CD4-positive, alpha-beta T cell treated with Interleukin-6 at 100 ng/mL for 8 hours (primary cell): ENCODE measurements at places on chromosomes 7 and 10.

DNA sequence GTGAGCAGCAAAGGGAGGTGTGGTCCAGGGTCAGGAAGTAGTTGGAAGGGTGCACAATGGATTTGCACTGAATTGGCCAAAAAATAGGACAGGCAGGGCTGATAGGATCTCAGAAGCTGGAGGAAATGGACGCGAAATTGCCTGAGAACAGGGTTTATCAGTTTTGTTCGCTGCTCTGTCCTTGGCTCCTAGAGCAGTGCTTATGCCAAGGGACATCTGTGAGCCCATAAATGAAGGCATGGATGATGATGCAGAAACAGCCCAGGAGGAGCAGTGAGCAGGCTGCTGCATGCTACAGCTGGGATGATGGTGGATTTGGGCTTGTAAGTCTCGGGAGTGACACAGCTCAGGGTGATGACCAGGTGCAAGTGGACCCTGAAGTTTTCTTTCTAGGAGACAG lies 204.7 kb downstream of the PRPF18 start:
- no peak for DNase-seq

DNA sequence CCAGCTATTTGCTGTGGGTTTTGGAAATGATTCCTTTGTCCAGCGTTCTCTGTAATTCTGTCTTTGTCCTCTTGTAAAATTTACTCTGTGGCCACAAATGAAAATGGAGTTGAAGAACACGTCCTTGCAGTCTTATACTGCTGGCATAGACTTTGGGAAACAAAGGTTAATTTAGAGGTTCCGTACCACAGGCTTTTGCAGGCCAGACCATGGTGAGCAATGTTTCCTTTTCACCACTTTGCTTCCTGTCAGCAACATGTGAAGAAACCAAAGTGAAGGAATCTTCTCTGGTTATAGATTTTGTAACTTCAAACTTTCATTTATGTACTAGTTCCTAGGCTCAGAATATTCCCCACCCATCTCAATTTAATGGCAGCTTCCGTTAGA lies 488.5 kb downstream of the MDFIC start:
- no peak for DNase-seq

DNA sequence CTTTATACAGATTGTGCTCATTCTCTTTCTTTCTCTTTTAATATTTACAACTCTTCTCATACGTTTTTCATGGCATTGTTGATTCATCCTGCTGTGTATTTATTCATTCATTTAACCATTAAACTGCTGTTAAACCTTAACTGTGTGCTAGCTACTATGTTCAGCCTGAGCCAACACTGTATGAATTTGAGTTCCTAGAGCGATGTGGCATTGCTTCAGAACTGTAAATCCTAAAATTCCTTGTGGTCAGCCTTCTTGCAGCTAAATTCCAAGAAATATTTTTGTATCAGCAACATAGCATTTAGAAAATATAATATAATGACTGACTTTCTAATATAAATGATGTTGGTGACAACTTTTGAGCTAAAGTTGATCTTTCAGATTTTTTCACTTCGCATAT lies 184.7 kb upstream of the FZD1 start:
- DNase-seq, result no peak

- no peak for DNase-seq
Measured at GRCh38 chr7:2603044-2603965, 28.5 kb upstream of the TTYH3 start.

DNA sequence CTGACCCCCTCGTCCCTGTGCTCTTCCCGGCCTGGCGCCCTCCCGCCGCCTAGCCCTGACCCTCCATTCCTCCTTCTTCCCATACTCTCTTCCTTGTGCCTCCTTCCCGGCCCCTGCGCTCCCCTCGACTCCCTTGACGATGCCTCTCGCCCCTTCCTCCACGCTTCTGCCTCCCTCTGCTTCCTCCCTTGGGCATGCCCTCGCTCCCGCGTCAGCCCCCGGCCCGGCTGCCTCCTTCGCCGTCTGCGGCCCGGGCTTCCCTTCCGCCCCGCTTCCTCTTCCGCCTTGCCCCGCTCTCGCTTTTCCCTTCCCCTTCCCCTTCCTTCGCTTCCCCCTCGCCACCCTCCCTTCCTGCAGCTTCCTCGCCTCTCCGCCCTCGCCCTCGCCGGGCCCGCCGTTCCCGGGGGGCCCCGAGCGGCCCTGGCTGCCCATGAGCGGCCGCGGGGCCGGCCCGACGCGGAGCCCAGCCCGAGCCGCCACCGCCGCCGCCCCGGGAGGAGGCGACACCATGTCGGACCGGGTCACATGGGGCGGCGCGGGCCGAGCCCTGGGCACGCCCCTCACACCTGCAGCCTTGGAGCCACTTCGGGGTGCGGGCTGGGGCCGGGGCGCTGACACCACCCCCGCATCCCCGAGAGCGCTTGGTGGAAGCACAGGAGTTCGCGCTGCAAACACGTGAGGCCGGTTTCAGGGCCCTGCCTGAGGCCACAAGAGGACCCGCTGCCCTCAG lies at the start of gene FBXW4:
FBXW4 (minus strand) TSS at position 497 of the 730 bp plus-strand sequence; CDS start at position 432, 65 bp downstream.
- peak; percentile 65 for DNase-seq

DNA sequence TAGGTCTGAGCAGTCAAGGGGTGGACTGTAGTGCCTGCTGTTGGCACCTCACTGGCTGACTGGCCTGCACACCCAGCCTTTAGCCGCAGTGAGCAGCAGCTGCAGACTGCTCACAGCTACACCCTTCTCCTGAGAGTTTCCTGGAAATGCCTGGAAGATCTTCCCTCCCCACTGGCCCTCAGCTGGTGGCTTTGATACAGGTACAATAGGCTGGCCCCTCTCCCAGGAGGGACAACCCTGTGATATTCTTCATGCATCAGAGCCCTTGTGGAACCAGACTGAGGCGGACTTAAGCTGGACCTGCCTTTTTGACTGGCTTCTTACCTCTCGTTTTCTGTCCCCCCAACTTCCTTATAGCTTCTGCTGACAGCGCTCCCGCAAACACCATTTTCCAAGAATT lies 6.4 kb downstream of the GCK start:
- no peak for DNase-seq

DNA sequence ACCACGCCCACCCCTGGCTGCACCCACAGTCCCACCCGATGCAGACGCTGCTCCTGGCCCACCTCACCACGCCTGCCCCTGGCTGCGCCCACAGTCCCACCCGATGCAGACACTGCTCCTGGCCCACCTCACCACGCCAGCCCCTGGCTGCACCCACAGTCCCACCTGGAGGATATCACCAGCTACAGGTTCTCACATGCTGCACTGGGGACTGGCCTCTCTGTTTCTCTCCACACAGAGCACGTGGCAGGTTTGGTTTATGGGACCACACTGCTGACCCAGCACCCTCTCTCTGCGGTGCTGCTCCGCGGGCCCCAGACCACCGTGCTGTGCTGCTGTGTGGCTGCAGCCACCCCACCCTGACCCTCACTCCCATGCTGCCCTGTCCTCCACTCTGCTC lies 120.9 kb downstream of the VIPR2 start:
- DNase-seq, result no peak

DNA sequence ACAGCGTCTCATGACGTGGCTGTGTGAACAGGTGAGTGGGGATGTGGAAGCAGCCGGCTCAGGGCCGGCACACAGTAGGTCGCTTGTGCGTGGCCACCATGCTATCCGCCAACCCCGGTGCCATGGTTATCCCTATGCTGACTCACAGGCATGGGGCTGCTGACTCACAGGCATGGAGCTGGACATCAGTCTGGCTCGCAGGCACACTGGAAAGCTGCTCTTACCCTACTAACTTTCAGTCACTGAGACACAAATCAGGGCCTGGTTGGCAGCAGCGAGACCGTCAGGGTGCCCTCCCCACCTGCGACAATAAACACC lies 341.9 kb downstream of the PTPRN2 start:
- no peak for DNase-seq

GRCh38 chr7:148914208-148914777 lies 30.2 kb upstream of the EZH2 start:
- DNase-seq, result no peak

DNA sequence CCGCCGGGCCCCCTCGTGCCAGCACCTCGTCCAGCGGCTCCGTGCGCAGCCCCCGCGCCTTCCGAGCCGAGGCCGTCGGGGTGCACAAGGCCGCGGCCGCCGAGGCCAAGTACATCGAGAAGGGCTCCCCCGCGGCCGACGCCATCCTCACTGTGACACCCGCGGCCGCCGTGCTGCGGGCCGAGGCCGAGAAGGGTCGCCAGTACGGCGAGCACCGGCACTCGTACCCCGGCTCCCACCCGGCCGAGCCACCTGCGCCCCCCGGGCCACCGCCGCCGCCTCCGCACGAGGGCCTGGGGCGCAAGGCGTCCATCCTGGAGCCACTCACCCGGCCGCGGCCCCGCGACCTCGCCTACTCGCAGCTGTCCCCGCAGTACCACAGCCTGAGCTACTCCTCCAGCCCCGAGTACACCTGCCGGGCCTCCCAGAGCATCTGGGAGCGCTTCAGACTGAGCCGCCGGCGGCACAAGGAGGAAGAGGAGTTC lies 76.5 kb downstream of the ELFN1 start:
- DNase-seq, result no peak

GRCh38 chr7:84384417-84384816 lies 189.8 kb upstream of the SEMA3A start:
- no peak for DNase-seq

DNA sequence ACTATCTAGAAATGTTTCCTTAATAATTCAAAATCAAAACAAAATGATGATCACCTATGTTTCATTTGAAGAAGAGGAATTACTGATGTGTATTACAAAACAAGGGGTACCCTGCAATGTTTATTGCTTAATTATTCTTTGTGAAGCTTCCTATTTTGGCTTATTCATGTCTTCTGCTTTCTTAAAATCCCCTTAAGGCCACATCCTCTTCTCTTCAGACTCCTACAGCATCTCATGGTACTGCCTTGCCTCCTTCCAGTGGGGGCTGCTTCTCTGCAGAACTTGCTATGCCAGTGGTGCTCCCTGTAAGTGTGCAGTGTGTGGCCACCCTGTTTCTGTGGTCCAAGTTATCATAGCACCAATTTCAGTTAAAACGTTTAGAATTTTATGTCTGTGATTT lies 35.0 kb downstream of the CCDC146 start:
- no peak for DNase-seq

DNA sequence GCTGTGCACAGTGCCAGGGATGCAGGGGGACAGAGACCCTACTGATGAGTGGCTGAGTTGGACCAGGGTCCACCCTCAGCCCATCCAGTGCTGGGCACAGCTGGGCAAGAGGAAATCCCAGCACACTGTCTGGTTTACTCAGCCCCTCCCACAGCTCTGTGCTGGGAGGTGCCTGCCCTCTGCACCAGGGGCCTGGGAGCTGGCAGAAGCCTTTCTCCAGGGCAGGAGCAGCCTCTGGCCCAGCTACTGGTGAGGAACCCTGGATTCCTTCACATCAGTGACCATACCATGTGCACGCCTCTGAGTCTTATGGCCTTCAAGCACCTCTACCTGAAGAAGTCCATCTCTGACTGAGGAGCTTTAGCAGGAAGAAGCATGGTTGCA lies 25.9 kb upstream of the C10orf71 start:
- no peak for DNase-seq

DNA sequence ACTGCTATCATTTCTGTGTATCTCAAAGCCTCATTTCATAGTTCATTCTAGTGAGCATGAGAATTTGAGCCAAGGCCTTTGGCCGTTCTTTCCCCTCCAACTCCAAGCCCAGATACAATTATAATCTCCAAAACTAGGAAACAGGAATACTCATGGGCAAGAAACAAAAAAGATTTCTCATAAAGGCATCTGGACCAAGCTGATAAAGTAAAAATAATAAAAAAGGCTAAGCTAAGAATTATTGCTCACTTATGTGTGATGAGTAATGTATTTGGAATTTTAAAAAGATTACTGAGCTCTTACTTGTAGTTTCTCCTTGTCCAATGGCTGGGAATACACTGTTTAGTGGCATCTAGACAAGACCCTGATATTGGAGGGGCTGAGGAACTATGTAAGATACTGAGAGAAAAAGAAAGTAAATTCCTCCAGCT lies 196.4 kb upstream of the POM121L12 start:
- no peak for DNase-seq

DNA sequence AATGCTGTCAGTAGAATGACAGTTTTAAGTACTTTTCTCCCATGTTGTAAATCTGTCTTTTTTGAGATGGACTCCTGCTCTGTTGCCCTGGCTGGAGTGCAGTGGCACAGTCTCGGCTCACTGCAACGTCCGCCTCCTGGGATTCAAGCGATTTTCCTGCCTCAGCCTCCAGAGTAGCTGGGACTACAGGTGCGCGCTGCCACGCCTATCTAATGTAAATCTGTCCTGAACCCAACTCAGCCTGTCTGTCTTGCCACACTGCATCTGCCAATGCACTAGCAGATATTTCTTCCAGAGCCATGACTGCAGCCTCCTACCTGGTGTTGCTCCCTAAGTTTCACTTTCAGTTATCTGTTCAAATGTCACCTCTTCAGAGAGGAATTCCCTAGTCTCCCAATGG lies 264.1 kb downstream of the PHF14 start:
- no peak for DNase-seq

DNA sequence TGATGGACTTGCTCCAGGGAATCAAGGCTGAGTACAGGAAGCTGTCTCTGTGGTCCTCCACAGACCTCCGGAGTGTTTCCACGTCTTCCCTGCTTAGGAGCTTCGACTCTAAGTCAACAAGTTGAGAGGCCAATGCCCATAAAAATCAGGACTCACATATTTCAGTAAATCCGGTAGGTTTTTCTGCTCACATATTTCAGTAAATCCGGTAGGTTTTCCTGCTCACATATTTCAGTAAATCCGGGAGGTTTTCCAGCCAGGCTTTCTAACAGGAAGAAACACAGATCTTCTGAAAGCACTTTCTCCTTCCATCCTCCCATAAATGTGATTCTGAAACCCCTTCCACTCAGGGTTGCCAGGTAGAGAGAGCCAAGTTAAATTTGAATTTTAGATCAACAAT lies 340.1 kb upstream of the SHH start:
- no peak for DNase-seq

- no peak for DNase-seq
Measured at GRCh38 chr10:124150189-124150806, 56.9 kb upstream of the CHST15 start.

GRCh38 chr7:128019288-128019687 lies 11.9 kb downstream of the LRRC4 start:
- DNase-seq, result no peak

DNA sequence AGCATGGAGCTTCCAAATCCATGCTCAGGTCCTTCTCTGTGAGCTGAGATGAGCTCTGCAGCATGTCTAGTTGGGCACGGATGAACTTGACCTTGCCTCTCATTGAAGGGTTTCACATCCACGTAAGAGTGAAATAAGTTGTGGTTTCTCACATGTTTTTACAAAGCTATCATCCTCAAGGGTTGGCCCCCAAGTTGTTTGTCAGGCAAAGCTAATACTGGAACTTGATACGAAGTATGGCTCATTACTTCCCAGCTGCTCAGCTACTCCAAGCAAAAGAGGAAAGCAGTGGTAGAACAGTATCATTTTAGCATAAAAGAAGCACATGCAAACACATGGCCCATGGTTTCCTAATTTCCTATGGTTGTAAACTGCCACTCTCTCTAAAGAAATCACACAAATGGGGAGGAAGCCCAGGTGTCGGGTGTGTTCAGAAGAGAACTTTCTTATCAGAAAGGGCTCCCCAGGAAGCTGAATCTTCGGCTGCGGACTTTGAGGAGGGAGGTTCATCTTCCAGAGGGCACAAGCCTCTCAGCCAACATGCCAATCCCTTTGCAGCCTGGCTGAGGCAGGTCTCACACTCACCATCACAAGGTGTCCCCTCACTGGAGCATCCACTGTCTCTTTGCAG lies 45.3 kb downstream of the PDLIM1 start:
- DNase-seq, result no peak

- DNase-seq, result no peak
Measured at GRCh38 chr7:134469622-134470021, 10.7 kb upstream of the AKR1B1 start.
